ENCODE measurements at places on chromosomes 11 and 22. TPM values are rescaled to one million over a fixed set of nuclear protein-coding genes. Genes with fewer than 3 reads are reported as not detected.
A peak's percentile ranks its signal among the peaks of the same experiment; 100 is the strongest.

- DNase-seq: no peak
These were observed 13.9 kb downstream of the MGAT3 start for GRCh38 chr22:39470451-39471291.

Gene DKK3
- 35.0 TPM for total RNA-seq

GRCh38 chr22:36022697-36023096 is 5.9 kb downstream of the RBFOX2 start:
- DNase-seq: no peak

DNA sequence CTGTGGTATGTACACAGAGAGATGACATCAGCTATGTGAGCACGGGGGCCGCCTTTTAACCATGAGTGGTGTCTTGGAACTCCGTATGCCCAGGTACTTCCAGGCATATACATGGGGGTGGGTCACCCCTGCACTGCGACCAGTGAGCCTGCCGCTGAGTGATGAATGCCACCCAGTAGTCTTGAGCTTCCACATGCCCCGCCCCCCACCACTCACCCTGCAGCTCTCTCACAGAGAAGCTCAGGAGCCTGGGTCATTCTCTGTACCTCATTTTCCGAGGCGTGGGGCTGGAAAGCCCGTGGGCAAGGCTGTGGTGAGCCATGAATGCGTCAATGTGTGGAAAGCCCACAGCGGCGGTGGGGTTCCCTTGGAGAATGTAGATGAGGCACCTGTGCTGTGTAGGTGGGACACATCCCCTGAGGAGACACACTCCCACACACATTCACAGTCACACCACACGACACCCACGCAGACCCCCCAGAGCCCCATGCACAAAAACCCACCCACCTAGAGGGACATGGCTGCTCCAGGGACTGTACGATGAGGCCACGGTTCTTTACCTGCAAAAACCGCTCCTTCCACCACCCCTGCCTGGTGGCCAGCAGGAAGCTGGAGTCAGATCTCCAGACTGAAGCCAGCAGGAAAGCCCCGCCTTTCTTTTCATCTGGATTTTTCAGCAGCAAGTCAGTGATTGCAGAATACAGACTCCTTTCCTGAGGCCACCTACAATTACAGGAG is 67.6 kb downstream of the PIWIL3 start:
- no peak for DNase-seq

Gene RGL4
- total RNA-seq: 5.9 TPM

- no peak for DNase-seq
These were observed 105.1 kb downstream of the FBXO7 start for GRCh38 chr22:32579529-32580220.

- no peak for DNase-seq
These were observed 62.2 kb upstream of the ADA2 start for GRCh38 chr22:17281440-17281841.

DNA sequence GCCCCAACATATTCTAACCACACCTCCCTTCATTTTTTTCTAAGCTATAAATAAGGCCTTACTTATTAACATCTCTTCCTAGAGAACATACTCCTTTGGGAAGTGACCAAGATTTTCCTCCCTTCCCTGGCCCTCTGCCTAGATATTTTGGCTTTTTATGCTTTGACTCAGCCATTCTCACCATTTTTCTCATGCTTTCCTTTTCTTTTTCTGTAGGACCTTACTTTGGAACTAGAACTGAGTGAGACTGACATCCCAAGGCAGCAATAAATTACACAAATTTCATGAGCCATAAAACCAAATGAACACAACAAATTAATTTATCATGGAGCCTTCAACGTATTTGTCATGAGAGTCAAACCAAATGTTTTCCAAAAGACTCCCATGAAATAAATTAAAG is 142.7 kb upstream of the CTSC start:
- no peak for DNase-seq

Gene LIF
- total RNA-seq: not detected

GRCh38 chr22:38041760-38042487 is 15.3 kb upstream of the PICK1 start:
- no peak for DNase-seq

DNA sequence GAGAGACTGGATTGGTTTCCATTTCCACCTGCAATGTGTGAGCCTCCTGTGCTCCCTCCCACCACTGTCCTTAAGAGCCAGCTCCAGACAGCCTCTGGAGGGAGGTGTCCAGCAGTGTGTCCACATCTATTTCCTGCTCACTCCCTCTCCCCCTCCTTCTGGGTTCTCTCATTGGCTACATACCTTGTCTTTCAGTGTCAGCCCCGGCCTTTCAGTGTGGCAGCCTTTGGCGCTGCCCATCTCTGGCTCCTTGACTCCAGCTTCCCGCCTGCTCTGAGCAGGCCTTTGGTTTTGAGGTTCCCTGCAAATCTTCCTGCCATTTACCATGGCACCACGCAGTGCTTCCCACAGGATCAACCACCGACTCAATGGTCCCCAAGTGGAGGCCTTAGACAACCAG is 19.0 kb upstream of the PTPRJ start:
- no peak for DNase-seq

DNA sequence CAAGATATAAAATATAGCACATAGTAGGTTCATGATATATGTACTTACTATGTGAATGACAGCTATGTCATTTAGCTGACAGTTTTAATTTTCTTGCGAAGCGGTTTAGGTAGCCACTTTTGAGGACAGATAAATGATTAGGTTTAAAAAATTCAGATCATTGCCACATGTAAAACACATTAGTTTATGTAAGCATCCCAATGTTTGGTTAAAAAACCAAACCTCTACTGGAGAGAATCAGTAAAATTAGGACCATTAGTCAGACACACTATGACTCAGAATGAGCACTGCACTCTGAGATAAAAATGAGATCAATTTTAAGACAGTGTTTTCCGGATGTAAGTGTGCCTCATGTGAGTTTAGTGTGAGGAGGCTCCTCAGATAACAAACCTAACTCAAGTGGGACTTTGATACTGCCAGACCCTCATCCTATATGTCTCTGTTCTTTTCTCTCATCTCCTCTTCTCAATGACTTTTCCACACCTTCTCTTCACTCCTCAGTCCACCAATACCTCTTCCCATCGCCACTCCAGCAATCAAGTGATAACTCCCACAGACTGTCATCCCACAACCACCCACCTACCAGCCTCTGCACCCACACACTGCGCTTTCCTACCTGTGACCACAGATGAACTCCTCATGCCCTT is 6.8 kb upstream of the OR2AT4 start:
- no peak for DNase-seq

DNA sequence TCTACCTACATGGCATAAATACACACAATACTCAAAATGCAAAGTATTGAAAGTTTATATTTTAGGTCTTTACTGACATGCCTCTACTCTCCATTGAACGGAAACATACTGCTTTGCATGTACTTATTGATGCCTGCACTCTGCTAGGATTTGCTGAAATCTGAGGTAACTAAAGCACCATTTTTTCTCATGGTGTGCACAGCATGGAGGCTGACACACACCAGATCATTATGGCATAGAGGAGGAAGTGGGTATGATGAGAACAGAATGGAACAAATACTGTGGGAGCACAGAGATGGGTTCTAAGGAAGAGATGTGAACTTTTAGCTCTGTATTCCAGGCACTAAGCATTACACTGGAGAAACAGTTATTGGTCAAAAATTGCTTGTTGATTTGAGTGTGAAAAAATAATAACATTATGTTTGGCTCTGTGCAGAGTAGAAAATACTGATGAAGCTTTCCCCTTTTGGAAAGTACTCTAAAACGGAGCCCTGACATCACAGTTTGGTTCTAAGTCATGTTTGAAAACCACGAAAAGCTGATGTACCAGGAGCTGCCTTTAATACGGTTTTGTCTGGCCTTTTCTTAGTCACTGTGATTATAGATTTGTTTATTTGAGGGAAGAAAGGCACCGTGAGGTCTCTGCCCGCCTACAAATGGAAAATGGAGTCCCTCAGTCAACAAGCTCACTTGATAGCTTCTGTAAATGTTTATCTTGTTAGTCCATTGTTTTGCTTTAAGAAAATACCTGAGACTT is 5.6 kb downstream of the OR52R1 start:
- no peak for DNase-seq

Gene P2RX6
- not detected for total RNA-seq

Gene PPFIBP2
- total RNA-seq: 92.2 TPM

DNA sequence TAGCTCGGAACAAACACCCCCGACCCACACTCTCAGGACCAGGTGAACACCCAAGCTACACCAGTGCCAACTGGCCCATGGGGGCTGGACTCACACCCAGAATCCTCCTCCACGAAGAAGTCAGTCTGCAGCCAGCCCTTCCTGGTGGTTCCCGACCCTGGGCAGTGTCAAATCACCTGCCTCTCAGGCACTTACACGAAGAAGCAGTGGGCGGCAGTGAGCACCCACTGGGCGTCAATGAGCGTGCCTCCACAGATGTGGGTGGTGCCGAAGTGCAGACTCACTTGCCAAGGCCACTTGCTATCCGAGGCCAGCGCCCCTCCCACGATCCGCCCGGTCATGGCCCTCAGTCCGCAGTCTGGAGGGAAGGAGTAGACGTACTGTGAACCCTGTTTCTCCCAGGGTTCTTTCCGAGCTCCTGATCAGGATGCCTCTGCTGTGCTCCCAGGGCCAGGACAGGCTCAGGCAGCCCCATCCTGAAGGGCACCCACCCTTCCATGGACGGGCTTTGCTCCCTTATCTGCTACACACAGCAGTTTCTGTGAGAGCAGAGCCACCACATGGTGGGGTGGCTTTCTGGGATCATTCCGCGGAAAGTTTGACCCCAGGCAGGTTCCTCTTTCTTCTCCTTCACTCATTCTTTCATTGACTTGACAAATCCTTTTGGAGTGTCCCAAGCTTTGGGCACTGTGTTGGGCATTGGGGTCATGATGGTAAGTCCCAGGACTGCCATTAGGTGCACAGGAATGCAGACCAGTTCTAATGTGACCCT is 19.4 kb downstream of the TMPRSS13 start:
- DNase-seq: no peak

- DNase-seq: no peak
These were observed 37.2 kb downstream of the GLYATL2 start for GRCh38 chr11:58807343-58807742.

DNA sequence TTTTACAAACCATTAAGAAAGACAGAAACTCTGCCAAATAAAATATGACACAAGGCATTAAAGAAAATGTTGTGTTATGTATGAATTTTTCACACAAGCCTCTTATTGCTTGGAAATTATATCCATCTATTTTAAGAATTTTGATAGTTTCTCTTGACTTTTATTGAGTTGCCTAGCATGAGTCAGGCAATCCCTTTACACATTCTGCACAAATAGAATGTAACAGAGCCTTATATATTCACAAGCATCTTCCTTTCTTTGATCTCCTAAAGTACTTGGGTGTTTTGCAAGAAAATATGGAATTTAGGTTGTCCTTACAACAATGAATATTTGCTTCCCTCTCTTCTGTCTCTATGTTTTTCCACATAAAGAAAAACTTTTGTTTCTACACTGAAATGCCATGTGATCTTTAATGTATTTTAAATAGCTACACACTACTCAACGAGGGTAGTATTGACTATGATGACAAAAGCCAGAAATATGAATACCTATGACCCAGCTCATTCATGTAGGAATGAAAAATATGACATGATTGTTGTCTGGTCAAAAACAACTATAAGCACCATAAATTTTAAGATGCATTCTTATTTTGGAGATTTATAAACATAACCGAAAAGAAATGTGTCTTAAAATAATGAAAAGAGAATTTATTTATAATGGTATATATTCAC is 398.8 kb downstream of the GUCY1A2 start:
- DNase-seq: no peak

GRCh38 chr22:50070366-50070765 is 12.3 kb upstream of the TTLL8 start:
- DNase-seq: no peak

Gene BMAL1
- 40.3 TPM for total RNA-seq

DNA sequence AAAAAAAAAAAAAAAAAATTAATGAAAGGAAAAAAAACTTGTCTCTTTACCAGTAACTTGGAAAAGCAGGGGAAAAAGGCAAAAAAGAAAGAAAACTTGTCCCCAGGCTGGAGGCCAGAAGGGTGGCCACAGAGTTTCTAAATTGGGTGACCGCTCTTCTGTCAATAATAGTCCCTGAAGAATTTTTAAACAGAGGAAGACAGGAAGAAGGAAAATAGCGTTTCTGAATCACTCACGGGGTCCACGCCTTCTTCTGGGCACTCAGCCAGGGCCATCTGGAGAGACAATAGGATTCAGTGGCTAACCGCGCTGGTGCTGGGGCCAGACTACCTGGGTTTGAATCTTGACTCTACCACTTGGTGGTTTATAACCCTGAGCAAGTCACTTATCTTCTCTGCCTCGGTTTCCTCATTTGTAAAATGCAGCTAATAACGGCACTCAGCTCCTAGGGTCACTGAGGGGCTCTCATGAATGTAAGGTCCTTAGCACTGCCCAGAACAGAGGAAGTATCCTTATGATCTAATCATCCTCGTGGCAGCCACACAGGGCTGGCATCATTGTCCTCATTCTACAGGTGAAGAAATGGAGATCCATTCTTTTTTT is 7.0 kb downstream of the C11orf86 start:
- DNase-seq: peak; percentile 87

Gene RASSF10
- total RNA-seq: 3.9 TPM

Gene NXPE4
- total RNA-seq: not detected

DNA sequence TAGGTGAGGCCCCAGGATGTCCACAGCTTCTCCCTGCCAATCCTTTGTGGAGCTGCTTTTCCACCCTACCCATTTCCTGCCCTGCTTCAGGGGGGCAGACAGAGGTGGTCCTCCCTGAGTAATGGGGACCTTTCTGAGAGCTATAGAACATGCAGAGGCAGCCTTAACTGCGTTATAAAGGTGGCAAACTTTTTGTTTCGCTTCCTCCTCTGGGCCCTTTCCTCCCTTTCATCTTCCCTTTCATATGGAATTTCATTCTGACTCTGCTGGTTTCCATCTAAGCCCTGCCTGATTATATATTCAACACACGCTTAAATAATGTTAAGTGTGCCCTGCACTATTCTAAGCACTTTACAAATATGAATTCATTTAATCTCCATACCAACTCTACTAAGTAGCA is 169.3 kb upstream of the E2F8 start:
- DNase-seq: no peak

- DNase-seq: peak; percentile 50
These were observed 2.8 kb downstream of the TSPAN32 start for GRCh38 chr11:2304506-2305139.

Gene GPR83
- total RNA-seq: not detected

DNA sequence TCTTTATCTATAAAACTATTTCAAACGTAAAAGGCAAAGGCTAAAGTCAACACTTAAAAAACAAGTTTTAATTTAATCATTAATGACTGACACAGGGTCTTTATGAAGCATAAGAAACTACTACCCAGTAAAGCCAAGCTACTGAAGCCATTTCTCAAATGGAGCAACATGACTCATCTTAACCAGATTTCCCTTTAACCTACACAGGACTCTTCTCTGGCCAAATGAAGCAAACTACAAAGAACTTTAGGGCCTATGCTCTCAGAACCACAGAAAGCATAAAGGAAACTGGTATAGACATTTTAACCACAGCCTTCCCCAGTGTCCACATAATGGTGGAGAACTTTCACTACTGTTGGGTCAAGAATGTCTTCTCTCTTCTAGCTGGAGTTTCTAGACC is 34.7 kb downstream of the ALG9 start:
- DNase-seq: peak; percentile 38

Measured in stomach (tissue), 19 donors.